ENCODE measurements at places on chromosomes 1 and 21.
A peak's percentile ranks its signal among the peaks of the same experiment; 100 is the strongest.

GRCh38 chr1:237684236-237684635 is 206.5 kb downstream of the ZP4 start:
- peak; percentile 25 for DNase-seq

DNA sequence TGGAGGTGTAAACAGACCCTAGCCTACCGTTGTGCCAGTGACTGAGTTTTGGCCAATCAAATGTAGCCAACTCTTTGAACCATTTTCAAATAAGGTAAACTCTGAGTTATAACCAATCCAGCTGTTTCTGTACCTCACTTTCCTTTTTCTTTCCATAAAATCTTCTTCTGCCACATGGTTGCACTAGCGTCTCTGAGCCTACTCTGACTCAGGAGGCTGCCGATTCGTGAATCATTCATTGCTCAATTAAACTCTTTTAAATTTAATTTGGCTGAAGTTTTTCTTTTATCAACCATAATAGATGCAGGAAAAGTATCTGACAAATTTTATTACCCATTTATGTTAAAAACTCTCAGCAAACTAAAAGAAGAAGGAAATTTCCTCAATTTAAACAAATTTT is 111.5 kb upstream of the LYPLAL1 start:
- DNase-seq, result no peak

DNA sequence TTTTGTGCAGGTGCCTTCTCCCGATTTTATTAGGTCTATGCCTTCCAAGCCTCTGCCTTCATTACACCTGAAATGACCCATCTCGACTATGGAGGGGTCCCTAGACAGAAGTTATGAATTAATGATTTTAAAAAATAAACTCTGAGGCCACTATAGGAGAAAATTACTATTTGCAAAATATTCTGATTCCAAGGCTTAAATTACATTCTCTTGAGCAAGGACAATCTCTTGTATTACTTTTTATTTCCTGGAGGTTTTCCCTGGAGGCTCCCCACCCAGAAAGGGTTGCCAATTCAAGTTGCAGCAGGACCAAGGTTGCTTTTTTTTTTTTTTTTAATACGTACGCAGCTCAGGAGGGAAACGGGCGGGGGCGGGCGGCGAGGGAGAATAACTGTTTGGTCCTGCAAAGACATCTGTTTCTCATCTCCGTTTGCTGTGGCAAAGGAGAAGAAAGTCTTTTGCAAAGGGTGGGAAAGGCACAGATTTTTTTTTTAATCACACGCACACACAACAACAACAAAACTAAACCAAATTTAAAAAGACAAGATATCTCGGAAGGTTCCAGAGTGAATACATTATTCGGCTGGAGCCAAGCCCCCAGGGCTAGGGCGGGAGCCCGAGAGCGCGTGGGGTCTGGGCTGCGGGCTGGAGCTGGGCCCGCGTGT is 618 bp upstream of the SERTAD4 start:
- DNase-seq, result peak; percentile 63

- no peak for DNase-seq
Observed at GRCh38 chr1:32536764-32537163, 2.5 kb upstream of the ZBTB8A start.

GRCh38 chr1:214550013-214550856 is 1.2 kb downstream of the PTPN14 start:
- DNase-seq, result peak; percentile 45

DNA sequence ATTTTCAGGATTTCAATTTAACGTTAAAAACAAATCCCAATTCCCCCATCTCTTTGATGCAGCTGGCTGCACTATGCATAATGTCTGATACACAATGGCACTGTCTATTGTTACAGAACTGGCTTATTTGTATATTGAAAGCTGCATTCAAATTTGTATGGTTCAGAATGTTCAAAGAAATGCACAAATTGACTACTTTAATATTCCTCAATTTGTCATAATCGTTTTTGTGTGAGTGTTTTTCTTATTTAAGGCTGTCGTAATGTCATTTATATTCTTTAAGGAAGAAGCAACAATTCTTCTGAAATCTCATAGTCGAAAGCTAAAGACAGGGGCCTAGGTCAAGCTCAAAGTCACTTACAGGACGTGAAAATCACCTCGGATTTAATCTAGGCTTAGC is 341.4 kb upstream of the ZRANB2 start:
- no peak for DNase-seq

DNA sequence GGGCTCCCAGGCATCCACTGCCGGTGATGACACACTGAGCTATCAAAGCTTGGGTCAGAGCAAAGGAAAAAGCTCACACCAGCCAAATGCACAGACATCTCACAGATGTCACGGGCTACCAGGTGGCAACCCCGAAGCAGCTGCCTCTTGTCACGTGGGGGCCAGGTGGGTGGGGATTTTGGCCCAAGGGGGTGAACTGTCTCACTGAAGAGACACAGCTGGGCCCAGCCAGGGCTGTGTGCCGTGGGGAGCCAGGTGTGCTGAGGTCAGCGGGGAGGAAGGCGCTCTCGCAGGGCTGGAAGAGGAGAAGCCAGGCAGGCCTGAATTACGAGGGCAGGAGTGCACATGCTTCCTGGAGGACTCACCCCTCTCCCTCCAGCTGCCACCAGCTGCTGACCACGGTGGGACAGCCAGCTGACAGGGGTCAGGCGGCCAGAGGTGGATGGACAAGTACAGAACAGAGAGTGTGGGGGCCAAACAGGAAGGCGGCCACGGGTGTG is 32.4 kb downstream of the KCNN3 start:
- DNase-seq, result no peak

- DNase-seq, result no peak
Observed at GRCh38 chr1:167488786-167489185, 29.5 kb downstream of the CD247 start.

DNA sequence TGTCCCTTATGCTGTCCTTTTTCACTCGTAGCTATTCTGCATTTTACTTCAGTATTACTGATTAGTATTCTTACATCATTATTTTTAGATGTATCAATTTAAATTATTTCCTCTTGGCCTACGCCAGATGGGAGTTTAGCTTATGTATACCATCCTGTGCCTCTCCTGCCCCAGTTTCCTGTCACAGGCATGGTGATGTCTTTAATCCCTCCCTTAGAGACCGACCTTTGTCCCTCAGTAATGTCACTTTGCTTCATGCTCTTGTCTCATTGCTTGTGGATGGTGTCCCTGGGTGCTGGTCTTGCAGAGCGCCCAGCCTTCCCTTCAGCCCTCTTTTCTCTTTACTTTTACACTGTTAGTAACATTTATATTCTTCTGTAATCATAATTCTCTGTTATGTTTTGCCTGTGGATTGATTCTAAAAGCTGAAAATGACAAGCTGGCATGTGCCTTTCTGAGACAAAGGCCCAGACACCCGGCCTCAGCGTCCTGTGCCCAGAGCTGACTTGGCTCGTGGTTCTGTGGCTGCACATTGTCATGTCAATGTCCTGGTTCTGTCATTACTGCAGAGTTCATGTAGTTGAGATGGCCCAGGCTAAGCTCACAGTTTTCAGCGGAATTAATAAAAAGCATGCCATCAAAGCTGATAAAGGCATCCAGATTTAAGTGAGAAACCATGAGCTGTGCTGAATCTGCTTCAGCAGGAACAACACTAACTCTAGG is 100.7 kb downstream of the MTR start:
- no peak for DNase-seq

DNA sequence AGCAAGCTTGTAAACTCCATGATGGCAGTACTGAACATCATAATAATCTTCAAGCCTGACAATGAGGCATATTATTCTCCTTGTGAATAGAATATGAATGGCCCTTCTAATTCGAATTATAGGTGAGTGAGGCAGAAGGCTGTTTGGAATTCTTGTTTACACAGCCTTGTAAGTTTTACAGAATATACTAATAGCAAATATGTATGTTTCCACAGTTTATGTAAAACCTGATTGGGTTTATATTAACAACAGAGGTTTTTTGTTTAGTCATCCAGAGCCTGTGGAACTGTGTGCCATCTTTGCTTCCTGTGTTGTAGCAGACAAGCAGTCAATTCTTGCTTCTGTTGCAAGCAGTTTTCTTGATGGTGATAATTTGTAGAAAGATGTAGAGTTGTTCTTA is 8.0 kb downstream of the OSBPL9 start:
- DNase-seq, result no peak

- no peak for DNase-seq
Observed at GRCh38 chr21:32613436-32614043, 1.4 kb upstream of the CFAP298 start.

DNA sequence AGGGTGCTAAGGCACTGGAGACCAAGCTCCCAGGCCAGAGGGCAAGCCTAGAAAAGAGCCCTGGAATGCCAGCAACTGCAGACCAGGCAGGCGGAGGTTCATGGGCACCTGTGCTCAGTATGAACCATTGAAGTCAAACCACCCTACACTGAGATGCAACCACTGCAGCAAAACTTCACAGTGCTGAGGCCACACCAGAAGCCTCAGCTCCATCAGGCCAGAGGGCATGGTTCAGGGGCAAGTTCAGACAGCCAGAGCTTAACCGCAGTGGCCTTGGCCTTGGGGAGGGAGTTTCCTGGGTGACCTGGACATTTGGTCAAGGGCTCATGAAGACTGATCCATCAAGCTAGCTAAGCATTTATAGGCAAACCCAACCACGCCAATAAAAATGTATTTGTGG is 7.1 kb downstream of the RCC2 start:
- DNase-seq, result no peak

GRCh38 chr1:67485046-67485811 is 55.0 kb upstream of the SERBP1 start:
- no peak for DNase-seq

DNA sequence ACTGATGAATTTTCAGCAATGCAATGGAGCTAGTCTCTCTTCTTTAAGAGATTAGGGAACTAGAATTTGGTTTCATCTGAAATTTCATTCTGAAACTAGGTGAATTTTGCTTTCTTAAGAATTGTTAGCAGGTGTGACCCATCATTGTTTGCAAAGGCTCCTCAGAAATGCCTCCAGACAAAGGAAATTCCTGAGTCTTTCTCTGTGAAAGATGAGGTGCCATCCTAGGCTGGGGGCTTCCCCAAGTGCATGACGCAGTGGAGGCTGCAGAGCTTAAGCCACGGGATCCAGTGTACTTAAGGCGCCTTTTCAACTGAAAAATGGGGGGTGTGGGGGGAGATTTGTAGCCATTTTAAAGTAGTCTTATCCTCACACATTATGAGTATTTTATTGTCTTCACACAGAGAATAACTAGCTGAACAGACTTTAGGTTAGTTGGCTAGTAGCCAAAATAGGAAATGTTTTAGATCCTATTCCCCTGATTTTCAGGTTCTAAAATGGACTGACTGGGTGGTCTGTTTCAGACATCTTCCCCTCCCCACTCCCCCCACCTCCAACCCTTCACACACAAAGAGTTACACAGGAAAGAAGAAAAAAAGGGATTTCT is 202.0 kb downstream of the NFIA start:
- DNase-seq, result no peak

DNA sequence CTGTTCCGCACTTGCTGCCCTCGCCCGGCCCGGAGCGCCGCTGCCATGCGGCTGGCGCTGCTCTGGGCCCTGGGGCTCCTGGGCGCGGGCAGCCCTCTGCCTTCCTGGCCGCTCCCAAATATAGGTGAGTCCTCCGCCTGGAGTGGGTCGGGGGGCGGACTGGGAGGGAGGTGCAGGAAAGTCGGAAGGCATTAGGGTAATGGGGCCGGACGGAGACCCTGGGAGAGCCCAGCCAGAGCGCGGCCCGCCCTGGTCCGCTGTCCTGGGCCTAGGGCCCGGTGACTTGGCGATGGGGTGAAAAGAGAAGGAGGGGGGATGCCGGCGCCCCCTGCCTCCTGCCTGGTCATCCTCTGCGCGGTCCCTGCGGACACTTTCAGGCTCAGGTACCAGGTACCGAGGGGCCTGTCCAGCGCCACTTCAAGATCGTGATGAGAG is 243 bp downstream of the ADAM15 start:
- DNase-seq, result no peak

- peak; percentile 21 for DNase-seq
Observed at GRCh38 chr21:25837533-25838265, 102.9 kb downstream of the GABPA start.

DNA sequence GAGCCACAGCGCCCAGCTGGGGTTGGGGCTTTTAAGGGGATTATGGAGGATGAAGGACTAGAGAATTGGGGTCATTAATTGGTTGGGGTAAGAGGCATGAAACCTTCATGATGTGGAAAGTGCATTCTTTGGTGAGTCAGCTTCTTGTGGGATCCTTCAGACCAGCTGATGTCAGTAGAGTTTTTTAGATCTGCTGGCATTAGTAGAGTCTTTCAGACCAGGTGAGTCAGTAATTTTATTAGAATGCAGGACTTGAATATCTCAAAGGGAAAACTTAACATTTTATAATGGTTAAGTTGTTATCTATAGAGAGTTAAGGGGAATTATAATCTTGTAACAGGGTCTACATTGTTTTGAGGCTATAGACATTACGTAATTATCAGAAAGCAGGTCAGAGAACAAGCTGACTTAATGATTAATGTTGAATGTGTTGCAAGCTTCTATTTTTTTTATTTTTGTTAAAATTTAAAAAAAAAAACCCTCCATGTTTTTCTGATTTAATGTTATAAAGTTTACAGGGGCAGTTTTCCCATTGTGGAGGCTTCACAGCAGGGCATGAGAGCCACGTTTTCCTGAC is 160.9 kb upstream of the FMN2 start:
- peak; percentile 41 for DNase-seq

GRCh38 chr1:231919886-231920285 is 293.3 kb downstream of the DISC1 start:
- no peak for DNase-seq

DNA sequence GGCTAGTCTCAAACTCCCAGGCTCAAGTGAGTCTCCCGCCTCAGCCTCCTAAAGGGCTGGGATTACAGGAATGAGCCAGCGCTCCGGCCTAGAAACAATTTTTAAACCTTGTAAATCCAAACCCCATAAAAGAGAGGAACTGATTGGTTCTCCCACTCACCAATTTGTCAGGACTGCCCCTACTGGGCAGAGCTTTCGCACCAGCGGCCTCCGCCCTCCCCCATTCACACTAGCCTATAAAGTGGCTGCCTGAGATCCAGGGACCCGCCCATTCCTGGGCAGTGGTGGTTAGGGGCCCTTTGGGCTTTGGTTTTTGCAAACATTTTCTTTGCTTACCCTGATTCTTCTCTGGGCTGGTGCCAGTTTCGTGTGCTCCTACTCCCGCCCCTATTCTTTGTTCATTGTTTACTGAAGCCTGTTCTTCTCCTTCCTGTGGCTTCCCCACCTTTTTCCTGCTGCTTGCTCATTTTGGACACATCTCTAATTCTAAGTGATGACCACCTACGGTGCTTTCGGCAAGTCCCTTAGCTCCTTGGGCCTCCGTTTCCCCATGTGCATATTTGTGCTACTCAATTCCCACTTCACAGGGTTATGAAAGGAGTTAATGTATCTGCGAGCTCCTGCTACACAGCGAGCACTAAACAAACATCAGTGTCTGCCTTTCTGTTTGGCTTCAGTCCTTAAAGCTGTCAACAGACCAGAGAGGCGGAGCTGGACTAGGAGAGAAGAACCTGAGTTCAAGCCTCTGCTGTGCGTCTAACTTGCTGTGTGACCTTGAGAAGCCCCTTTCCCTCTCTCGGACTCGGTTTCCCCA is 39.8 kb upstream of the CLIC4 start:
- peak; percentile 98 for DNase-seq

- peak; percentile 75 for DNase-seq
Observed at GRCh38 chr1:9874959-9875635, 35.0 kb downstream of the CTNNBIP1 start.
